ENCODE measurements at places on chromosomes 4 and X. TPM values are rescaled to one million over a fixed set of nuclear protein-coding genes. Genes with fewer than 3 reads are reported as not detected.

CYBB gene
- not detected for total RNA-seq

SHROOM2 gene
- not detected for total RNA-seq

TMEM255A gene
- total RNA-seq, result not detected

CYLC1 gene
- not detected for total RNA-seq

MAGEB2 gene
- not detected for total RNA-seq

DKK2 gene
- 0.82 TPM for total RNA-seq

ADH1A gene
- total RNA-seq, result 0.27 TPM

TMEM31 gene
- not detected for total RNA-seq

GABRA4 gene
- total RNA-seq, result not detected

RAB41 gene
- total RNA-seq, result not detected

TMEM271 gene
- not detected for total RNA-seq

C4orf51 gene
- not detected for total RNA-seq

NBDY gene
- total RNA-seq, result 7.6 TPM

MAGEA4 gene
- total RNA-seq, result not detected

MXRA5 gene
- 4.7 TPM for total RNA-seq

LRP2BP gene
- total RNA-seq, result 0.74 TPM

CFAP47 gene
- not detected for total RNA-seq

TAF7L gene
- total RNA-seq, result 0.98 TPM

SLC10A6 gene
- total RNA-seq, result 0.18 TPM

PLK4 gene
- total RNA-seq, result 21.4 TPM

TADA2B gene
- 5.6 TPM for total RNA-seq

SLC34A2 gene
- not detected for total RNA-seq

COL4A5 gene
- total RNA-seq, result 23.2 TPM

Data from fibroblast of the aortic adventitia (primary cell).